ENCODE measurements at places on chromosomes 5 and 9. TPM values are rescaled to one million over a fixed set of nuclear protein-coding genes. Genes with fewer than 3 reads are reported as not detected.

The INSL6 gene
- not detected for total RNA-seq

The FAM13B gene
- total RNA-seq = 15.8 TPM

The RNF183 gene
- total RNA-seq = not detected

The CNTRL gene
- 6.3 TPM for total RNA-seq

The GLDC gene
- total RNA-seq = 17.4 TPM

The COL15A1 gene
- total RNA-seq = 0.36 TPM

The PRRT1B gene
- total RNA-seq = 0.80 TPM

The NLN gene
- total RNA-seq = 61.3 TPM

The ANKRD55 gene
- total RNA-seq = 0.03 TPM

The ZBTB5 gene
- 9.7 TPM for total RNA-seq

The SLC46A2 gene
- total RNA-seq = not detected

The NFIB gene
- total RNA-seq = 9.9 TPM

The DEPDC1B gene
- total RNA-seq = 19.1 TPM

The CARTPT gene
- total RNA-seq = not detected

The CLIC3 gene
- total RNA-seq = 1.7 TPM

The PCDHGB1 gene
- total RNA-seq = 2.1 TPM

The WHRN gene
- 5.1 TPM for total RNA-seq

The GHR gene
- not detected for total RNA-seq
